ENCODE measurements at places on chromosomes 1 and 21. TPM values are rescaled to one million over a fixed set of nuclear protein-coding genes. Genes with fewer than 3 reads are reported as not detected.

- H3K4me1 ChIP-seq: no peaks in the 10 kb centered on the region
- no peak overlapping the region for H3K4me3 ChIP-seq
- no peaks in the 10 kb centered on the region for H3K27me3 ChIP-seq
- no peaks in the 10 kb centered on the region for H3K36me3 ChIP-seq
Measured at GRCh38 chr21:41066086-41066938, 101.6 kb upstream of the BACE2 start.

DNA sequence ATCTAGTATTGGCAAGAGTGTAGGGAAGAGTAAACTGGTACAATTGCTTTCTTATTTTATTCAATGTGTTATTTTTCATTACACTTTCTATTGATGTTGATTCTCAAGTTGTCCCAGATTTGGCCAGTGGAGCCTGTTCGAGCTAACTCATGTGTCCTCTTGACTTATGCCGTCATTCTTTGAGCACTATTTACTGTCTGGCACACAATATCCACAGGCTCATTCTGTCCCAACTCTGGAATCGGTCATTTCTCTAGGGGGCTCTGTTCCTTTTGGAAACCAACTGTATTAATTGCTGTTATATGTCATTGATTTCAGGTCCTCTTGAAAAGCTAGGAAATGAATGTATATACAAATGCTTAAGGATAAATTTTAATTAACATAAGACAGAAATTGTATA, 22.4 kb upstream of the SFPQ start:
- no peaks in the 10 kb centered on the region for H3K27me3 ChIP-seq
- H3K4me3 ChIP-seq: no peak overlapping the region
- H3K36me3 ChIP-seq: no peaks in the 10 kb centered on the region
- no peak for DNase-seq

DNA sequence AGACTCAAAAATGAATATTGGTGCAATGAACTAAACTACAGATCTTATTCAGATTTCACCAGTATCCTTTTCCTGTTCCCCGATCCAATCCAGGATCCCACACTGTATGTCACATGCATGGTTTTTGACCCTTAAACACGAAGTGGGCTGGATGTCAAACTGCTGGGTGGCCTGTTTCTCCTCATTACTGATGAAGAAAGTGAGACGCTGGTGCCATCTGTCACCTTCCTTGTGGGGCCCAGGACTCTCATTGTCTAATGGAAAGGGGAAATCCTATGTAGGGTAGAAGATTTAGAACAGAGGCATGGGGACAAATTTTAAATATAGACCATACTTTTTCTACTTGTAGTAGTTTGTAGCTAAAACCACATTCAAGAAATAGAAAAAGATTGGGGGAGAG, 56.2 kb downstream of the DISC1 start:
- H3K36me3 ChIP-seq: no peaks in the 10 kb centered on the region
- no peaks in the 10 kb centered on the region for H3K27me3 ChIP-seq
- H3K27ac ChIP-seq: no peak overlapping the region
- H3K4me1 ChIP-seq: no peaks in the 10 kb centered on the region
- no peak overlapping the region for H3K4me3 ChIP-seq
- no peak for DNase-seq

- H3K36me3 ChIP-seq: no peaks in the 10 kb centered on the region
- H3K4me3 ChIP-seq: no peak overlapping the region
- H3K27me3 ChIP-seq: no peaks in the 10 kb centered on the region
- DNase-seq: no peak
- no peaks in the 10 kb centered on the region for H3K4me1 ChIP-seq
- no peak overlapping the region for H3K27ac ChIP-seq
Measured at GRCh38 chr1:163035446-163036249, 33.5 kb upstream of the RGS4 start.

DNA sequence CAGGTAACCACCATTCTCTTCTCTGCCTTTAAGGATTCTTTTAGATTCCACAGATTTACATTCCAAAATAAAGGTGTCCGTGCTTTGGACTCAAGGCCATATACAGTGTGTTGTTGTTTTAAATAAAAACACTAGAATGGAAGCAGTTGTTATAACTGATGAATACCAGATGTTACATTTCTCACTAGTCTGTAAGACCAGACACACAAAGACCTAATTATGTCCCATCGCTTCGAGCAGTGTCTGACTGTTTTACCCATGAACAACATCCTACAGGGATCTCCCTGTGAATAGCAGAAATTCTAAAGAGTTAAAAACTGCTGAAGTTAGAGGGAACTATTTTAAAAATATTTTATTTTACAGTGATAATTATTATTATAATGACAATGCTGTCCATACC, 574.7 kb upstream of the ZP4 start:
- no peak for DNase-seq
- no peak overlapping the region for H3K27ac ChIP-seq
- H3K27me3 ChIP-seq: no peaks in the 10 kb centered on the region
- no peaks in the 10 kb centered on the region for H3K36me3 ChIP-seq

- H3K4me1 ChIP-seq: peaks cover 31% of the 10 kb centered on the region
- no peak for DNase-seq
- H3K27me3 ChIP-seq: no peaks in the 10 kb centered on the region
- no peak within 1 kb of the TSS for H3K4me3 ChIP-seq
- H3K27ac ChIP-seq: peak within 1 kb of the TSS; percentile 67
Measured at GRCh38 chr1:183652547-183653461, at the start of gene APOBEC4. TSS of gene APOBEC4 (minus strand) at chr1:183653316. CDS start at chr1:183648781, 4,535 bp downstream.

- no peak overlapping the region for H3K4me3 ChIP-seq
- H3K4me1 ChIP-seq: no peaks in the 10 kb centered on the region
- no peak overlapping the region for H3K27ac ChIP-seq
- DNase-seq: no peak
Measured at GRCh38 chr21:45383615-45384201, 21.3 kb upstream of the COL18A1 start.

- H3K36me3 ChIP-seq: no peaks in the 10 kb centered on the region
- no peaks in the 10 kb centered on the region for H3K27me3 ChIP-seq
- no peak overlapping the region for H3K4me3 ChIP-seq
- H3K27ac ChIP-seq: peak overlapping the region; percentile 5
Measured at GRCh38 chr1:174174461-174175329, 15.4 kb downstream of the RABGAP1L start.

DNA sequence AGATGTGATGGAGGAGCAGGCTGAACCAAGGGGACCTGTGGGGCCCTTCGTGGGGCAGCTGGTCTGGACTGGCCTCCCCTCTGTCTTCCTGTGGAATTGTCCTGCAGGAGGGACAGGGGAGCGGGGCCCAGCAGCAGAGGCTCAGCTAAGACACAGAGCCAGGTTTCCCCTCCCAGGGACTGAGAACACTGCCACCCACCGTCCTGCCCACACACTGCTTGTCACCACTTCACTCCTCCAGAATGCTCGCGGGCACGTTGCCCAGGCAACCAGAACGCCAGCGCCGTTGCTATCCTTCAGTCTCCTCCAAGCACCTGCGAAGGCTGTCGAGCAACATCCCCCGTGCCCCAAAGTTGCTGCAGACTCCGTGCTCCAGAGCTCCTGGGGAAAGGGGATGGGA, 46.4 kb downstream of the AJAP1 start:
- no peaks in the 10 kb centered on the region for H3K4me1 ChIP-seq
- H3K27ac ChIP-seq: no peak overlapping the region
- H3K4me3 ChIP-seq: no peak overlapping the region
- no peak for DNase-seq

GRCh38 chr1:20380616-20381035, 90.0 kb downstream of the VWA5B1 start:
- no peak for DNase-seq
- H3K36me3 ChIP-seq: no peaks in the 10 kb centered on the region
- peaks cover 4% of the 10 kb centered on the region for H3K4me1 ChIP-seq

- H3K4me3 ChIP-seq: no peak overlapping the region
- no peak overlapping the region for H3K27ac ChIP-seq
- H3K4me1 ChIP-seq: no peaks in the 10 kb centered on the region
- DNase-seq: no peak
Measured at GRCh38 chr1:47742890-47743760, 254.1 kb downstream of the TRABD2B start.

- H3K4me3 ChIP-seq: peak overlapping the region; percentile 54
- H3K4me1 ChIP-seq: peaks cover 33% of the 10 kb centered on the region
- H3K36me3 ChIP-seq: no peaks in the 10 kb centered on the region
- no peak for DNase-seq
Measured at GRCh38 chr1:52633291-52633754, 355 bp downstream of the SHISAL2A start.

DNA sequence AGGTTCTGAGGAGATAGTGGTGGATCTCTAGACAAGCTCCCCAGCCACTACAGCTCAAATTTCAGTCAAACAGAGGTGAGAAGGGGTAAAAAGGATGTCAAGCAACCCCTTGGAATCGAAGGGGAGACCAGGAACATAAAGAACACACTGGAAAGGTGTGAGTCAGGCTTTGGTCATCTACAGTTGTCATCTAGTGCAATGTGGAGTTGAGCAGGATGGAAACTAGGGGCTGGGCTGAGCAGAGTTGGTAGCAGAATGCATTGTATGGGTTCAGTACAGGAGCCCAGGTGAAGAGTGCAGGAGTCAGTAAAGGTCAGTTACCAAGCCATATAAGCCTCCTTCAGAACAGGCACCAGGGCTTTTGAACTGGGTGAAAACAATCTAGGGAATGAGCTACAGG, 52.7 kb upstream of the VAV3 start:
- H3K27me3 ChIP-seq: no peaks in the 10 kb centered on the region
- no peaks in the 10 kb centered on the region for H3K36me3 ChIP-seq
- no peak overlapping the region for H3K4me3 ChIP-seq
- H3K4me1 ChIP-seq: no peaks in the 10 kb centered on the region
- no peak for DNase-seq
- H3K27ac ChIP-seq: no peak overlapping the region

DNA sequence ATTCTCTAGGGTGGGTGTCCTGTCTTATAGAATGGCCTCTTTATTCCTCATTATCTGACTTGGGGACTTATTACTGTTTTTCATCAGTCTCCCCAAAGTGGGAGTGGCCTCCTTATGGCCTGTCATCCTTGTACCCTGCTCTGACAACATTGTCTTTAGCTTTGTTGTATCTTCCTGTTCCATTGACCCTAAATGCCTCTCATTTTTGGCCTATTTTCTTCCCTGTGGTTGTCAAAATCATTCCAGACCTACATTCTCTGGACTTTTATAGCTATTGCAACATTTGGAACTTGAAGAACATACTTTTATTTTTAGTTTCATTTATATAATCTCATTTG, 9.7 kb downstream of the SFT2D2 start:
- DNase-seq: no peak
- no peaks in the 10 kb centered on the region for H3K27me3 ChIP-seq
- H3K36me3 ChIP-seq: peaks cover 57% of the 10 kb centered on the region
- no peaks in the 10 kb centered on the region for H3K4me1 ChIP-seq
- H3K27ac ChIP-seq: no peak overlapping the region

- peaks cover 48% of the 10 kb centered on the region for H3K4me1 ChIP-seq
- no peaks in the 10 kb centered on the region for H3K36me3 ChIP-seq
- no peaks in the 10 kb centered on the region for H3K27me3 ChIP-seq
- DNase-seq: no peak
- H3K27ac ChIP-seq: 0 out of 2 replicates have a peak overlapping the region, but pooled peaks have one; percentile 34
Measured at GRCh38 chr1:107875689-107876088, 89.3 kb downstream of the VAV3 start.

The LAD1 gene
- 0.53 TPM for total RNA-seq

The DPH5 gene
- 60.7 TPM for total RNA-seq

The MX1 gene
- 380 TPM for total RNA-seq

The HJV gene
- total RNA-seq: not detected

The RHEX gene
- 11.4 TPM for total RNA-seq

The BRDT gene
- not detected for total RNA-seq

Measured in GM12878 (cell line).